ENCODE measurements at places on chromosomes 11 and 22.

GRCh38 chr22:48975886-48976285 is 851.8 kb downstream of the BRD1 start:
- DNase-seq, result no peak

- no peak for DNase-seq
These were observed 139.9 kb upstream of the NARS2 start for GRCh38 chr11:78714539-78714938.

DNA sequence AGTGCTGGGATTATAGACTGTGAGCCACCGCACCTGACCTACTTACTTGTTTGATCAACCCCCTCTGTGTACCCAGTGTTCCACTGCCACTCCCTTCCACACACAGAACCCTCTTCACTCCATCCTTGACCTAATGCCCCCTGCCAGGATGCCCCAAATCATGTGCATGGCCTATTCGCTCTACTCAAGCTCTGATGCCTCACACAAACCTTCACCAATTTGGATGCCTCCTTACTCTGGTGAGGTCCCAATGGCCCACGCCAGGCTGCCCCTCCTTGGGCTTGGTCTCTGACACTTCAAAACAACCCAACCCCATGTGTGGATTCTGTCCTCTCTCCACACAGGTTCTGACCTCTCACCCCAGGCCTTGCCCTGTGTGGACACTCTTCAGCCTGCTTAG is 9.4 kb upstream of the PSMC3 start:
- no peak for DNase-seq

DNA sequence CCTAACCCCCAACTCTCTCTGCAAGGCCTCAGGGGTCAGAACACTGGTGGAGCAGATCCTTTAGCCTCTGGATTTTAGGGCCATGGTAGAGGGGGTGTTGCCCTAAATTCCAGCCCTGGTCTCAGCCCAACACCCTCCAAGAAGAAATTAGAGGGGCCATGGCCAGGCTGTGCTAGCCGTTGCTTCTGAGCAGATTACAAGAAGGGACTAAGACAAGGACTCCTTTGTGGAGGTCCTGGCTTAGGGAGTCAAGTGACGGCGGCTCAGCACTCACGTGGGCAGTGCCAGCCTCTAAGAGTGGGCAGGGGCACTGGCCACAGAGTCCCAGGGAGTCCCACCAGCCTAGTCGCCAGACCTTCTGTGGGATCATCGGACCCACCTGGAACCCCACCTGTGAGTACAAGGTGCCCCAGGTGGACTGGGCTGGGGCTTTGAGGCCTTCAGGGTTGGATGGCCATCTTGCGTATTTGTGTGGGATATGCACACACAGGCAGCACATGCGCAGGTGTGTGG is at the start of gene BEST1:
Gene BEST1 (plus strand): TSS at position 317 of the 513 bp plus-strand sequence. CDS start 1,456 bp downstream, outside the sequence.
- DNase-seq, result no peak

DNA sequence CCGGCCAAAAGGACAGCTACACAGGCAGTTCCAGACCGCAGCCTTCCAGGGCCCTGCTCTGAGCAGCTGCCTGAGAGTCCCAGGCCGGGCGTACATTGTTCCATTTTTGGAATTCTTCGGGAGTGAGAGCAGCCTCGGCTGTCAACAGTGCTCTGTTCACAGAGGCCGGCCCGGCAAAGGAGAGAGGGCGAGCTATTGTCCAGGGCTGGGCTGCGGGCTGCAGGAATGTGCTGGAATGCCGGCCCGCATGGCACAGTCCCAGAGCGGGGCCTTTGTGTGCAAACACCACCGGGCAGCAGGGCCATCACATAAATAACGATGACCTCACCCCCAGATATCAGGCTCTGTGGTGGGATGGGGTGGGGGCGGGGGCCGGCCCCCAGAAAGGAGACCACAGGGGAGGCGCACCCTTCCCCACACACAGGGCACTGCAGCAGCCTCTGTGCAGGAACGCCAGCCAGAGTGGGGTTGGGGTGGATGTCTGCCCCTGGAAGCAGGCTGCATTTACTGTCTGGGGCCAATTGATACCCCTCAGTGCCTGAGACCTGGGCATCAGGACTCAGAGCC is 15.8 kb downstream of the LINC01488 start:
- DNase-seq, result peak; percentile 60

- no peak for DNase-seq
These were observed 135.8 kb upstream of the FIBIN start for GRCh38 chr11:26858098-26858497.

GRCh38 chr22:20016734-20017621 is at the start of gene ARVCF:
Gene ARVCF (minus strand): TSS chr22:20016823. CDS start chr22:19990794, 26,029 bp downstream.
- peak; percentile 84 for DNase-seq

- DNase-seq, result no peak
These were observed 33.0 kb downstream of the PRR5L start for GRCh38 chr11:36328966-36329673.

DNA sequence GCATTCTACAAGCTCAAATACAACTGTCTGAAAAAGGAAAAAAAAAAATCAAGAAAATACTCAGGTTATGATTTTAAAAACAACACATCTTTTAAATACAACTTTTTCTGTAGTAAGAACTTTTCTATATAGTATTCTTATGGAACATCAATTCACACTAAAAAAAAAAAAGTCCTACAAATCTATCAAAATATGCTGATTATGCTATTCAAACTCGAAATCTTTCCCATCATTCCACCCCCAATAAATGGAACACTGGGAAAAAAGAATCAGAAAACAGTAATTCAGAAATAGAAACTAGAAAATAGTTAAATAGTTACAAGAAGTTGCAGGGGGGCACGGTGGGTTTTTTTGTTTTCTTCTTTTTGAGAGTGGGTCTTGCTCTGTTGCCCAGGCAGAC is 77.4 kb downstream of the PICALM start:
- DNase-seq, result no peak

DNA sequence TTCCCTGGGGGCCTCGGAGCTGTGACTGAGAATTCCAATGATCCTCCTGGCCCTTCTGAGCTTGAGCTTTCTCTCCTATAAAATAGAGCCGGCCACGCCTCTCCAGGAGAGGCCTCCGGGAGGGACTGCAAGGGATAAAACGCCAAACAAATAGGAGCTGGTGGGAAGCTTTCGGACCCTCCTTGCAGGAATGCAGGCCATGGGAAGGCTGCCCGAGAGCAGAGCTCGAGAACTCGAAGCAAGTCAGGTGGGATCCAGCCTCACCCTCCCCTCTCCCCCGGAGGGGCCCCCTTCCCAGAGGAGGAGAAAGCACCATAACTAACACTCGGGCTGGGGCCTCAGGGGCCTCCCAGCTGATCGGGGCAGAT is 34.6 kb downstream of the FLRT1 start:
- DNase-seq, result no peak
